HuH-7 (cell line): ENCODE measurements at places on chromosomes 3 and 15.

- DNase-seq: no peak
Observed at GRCh38 chr3:50410608-50411139, 51.4 kb upstream of the TMEM115 start.

GRCh38 chr15:67745073-67746006 lies 80.0 kb upstream of the SKOR1 start:
- DNase-seq: no peak

DNA sequence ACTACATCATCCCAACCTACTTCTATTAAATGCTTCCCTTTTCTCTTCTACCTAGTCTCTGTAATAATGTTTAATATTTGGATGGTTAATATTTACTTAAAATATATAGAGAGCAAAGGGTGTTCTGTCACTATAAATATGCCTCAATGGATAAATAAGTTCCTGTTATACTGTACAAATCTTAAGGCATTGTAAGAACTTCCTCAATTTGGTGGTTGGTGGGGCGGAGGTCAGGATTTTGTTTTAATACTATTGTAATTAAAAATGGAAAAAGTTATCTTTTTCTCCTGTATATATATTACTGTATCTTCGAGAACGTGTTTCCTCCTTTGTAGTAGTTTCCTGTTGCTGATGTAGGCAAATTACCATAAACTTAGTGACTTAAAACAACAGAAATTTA lies 41.5 kb downstream of the SPRED1 start:
- DNase-seq: no peak

- no peak for DNase-seq
Observed at GRCh38 chr3:187198490-187198889, 1.2 kb downstream of the RTP1 start.

- no peak for DNase-seq
Observed at GRCh38 chr3:127690106-127690505, 17.4 kb downstream of the ABTB1 start.

DNA sequence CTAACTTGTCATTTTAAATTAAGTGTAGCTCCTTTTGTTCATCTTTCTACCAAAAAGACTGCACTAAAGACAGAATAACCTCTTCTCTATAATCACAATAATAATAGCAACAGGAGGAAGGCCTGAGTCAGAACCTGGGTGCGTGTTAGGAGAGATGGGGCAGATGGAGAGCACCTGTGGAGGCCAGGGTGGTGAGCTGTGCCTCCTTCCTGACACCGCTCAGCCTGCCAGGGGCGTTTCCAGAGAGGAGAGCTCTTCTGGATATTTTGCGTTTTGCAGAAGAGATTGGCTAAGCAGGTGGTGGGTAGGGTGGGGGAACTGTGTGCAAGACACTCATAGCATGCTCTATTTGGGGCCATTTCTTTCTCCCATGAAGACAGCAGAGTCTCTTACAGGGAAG lies 83.5 kb downstream of the MEGF11 start:
- DNase-seq: no peak

GRCh38 chr15:34739346-34739745 lies 15.5 kb downstream of the GJD2 start:
- DNase-seq: no peak

- no peak for DNase-seq
Observed at GRCh38 chr3:171239757-171240503, 213.4 kb upstream of the SLC2A2 start.

GRCh38 chr15:63408524-63408923 lies 26.9 kb upstream of the CA12 start:
- DNase-seq: no peak

GRCh38 chr3:144491333-144491732 lies 519.7 kb downstream of the DIPK2A start:
- DNase-seq: no peak

GRCh38 chr3:144864646-144865045 lies 893.0 kb downstream of the DIPK2A start:
- DNase-seq: no peak

DNA sequence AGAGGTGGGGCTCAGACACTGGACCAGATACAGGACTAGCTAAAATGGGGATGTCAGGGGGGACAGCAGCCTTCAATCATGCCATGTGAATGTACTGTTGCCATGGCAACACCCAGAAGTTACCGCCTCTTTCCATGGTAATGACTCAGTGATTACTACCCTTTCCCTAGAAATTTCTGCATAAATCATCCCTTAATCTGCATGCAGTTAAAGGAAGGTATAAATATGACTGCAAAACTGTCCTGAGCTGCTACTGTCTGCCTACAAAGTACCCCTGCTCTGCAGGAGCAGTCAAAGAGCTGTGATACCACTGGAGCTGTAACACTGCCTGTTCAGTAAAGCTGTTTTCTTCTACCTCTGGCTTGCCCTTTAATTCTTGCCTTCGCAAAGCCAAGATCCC lies 168.2 kb downstream of the PEAK1 start:
- DNase-seq: no peak

GRCh38 chr3:126083138-126083445 lies 832 bp downstream of the SLC41A3 start:
- DNase-seq: no peak

- DNase-seq: no peak
Observed at GRCh38 chr3:73855813-73856212, 231.1 kb upstream of the PDZRN3 start.

GRCh38 chr3:140842984-140843649 lies 98.5 kb upstream of the SLC25A36 start:
- no peak for DNase-seq

DNA sequence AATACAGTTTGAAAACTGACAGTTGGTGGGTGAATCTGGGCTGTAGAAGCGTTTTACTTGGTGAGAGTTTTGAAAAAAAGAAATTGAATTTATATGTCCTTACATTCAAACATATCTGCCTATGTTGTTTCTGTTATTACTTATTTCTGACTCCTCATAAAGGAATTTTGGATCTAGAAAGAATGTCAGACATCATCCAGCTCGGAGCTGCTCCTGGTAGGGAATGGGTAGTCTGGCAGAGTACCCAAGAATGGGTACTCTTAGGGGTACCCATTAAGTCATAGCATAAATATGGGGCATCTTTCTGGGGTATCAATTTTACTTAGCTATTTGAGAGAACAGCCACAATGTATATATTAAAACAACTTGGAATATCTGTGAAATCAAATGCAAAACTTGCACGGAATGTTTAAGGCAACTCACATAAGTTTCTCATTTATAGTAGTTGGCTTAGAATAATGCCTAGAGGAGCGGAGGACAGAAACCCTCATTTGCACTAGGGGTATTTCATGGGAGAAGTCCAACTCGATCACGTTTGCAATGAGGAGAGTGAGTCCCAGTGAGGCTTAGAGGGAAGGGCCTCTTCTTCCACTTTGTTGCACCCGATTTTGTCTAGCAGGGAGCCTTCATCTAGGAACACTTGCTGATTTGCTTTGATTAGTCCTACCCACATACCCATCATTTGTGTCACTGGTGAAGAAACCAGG lies 2.4 kb upstream of the LARP6 start:
- DNase-seq: no peak

DNA sequence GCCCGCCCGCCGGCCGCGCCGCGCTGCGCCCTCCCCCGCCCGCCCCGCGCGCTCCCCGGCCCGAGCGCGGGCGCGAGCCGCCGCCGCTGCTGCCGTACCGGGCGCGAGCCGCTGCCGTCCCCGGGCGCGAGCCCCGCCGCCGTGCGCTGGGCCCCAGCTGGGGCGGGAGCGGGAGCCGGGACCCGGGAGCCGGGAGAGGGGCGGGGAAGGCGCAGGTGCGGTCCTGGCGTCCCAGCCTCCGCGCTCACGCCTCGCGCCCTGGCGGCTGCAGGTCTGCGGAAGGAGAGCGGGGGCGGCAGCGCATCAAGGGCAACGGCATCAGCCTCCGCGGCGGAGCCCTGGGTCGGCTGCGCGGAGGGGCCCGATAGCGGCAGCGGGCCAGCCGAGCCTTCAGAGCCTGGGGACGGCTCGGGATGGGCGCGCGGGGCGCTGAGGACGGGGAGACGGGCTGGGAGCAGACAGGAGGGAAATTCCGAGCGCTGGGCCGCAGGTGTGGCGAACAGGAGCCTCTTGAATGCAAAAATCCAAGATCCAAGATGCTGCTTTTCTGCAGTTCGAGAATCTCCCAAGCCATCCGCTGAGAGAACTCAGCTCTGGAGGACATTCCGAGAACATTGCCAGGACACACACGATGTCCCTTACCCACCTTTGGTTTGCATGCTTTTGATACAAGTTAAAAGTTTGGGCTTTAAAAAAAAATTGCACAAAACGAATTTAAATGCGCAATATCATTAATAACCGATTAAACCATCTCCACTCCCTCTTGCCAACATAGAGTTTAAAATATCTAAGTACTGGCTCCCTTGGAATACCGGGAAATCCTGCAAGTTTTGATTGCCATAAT lies 251.1 kb downstream of the TJP1 start:
- DNase-seq: peak; percentile 33

- no peak for DNase-seq
Observed at GRCh38 chr15:89903015-89903857, 9.4 kb upstream of the AP3S2 start.

DNA sequence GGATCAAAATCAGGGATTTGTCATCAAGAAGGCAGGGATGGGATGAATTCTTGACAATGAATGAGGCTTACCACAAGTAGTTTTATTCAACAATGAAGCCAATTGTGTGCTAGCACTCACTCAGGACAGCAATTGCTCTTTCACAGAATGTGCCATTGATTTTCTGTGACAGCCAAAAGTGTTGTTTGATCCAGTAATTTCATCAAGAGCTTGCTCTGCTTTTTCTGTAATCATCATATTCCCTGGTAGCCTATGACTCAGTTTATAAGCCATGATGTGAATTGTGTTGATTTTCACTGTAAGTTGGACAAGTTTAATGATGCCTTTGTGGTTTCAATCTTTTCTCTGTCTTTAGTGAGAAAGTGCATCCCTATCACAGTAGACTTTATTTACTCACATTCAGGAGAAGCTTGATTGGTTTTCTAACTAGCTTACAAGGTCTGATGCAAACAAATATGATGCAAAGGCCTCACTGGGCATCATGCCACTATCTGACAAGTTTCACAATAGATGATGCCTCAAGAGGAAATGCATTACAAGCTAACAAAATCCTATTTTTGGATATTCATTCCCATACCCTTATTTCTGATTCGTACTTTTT lies 13.6 kb upstream of the CSRNP1 start:
- no peak for DNase-seq

GRCh38 chr3:121992601-121993560 lies 29.2 kb downstream of the ILDR1 start:
- DNase-seq: no peak

GRCh38 chr3:196502775-196503195 lies 783 bp downstream of the RNF168 start:
- peak; percentile 43 for DNase-seq

DNA sequence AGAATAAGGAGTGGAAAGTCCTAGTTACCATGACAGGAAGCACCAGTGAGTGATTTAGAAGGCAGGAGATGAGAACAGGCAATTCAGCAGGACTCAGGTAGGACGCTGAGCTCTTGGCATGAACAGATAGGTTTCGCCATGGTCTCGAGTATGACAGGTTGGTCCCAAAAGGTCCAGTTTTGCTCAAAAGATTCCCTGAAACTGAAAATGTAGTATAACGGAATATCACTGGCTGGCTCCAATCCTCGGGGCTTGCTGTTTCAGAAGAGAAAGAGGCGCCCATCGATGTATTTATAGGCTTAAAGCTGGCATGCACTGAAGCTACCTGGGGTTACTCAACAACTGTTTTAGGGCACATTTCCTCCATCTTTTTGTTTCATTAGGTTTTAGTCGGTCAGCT lies 59.2 kb downstream of the SRGAP3 start:
- no peak for DNase-seq

GRCh38 chr3:128402998-128403397 lies 63.7 kb downstream of the DNAJB8 start:
- no peak for DNase-seq

GRCh38 chr3:196519718-196520082 lies 4.6 kb upstream of the SMCO1 start:
- DNase-seq: no peak

- no peak for DNase-seq
Observed at GRCh38 chr15:90892023-90892422, 7.7 kb downstream of the FES start.

DNA sequence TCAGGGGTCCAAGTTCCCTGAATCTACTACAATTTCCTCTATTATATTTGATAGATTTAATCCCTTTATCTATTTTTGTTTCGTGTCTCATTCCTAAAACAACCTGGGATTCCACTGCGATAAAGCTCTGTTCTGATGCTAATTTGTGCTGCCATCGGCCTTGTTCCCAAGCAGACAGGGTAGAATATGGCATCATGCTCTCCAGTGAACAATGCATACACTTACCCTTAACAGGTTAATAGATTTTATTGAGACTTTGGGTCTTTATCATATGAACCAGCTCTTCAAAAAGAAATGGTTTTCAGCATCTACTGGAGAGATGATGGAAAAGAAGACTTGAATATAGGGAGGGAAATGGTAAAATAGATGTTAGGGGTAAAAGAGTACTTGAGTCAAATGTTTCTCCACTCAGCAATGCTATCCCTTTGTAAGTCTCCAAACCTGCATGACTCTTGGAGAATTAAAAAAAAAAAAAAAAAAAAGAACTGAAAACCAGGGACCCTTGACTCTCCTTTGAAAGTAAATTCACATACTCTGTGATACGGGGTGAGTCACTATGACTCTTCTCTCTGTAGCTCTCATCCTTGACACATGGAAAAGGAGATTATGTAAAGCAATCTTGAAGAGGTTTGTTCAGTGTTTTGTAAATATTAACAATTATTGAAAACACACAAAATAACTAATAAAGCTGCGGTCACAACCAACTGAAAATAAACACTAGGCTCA lies 268.8 kb downstream of the ZBTB20 start:
- DNase-seq: no peak

DNA sequence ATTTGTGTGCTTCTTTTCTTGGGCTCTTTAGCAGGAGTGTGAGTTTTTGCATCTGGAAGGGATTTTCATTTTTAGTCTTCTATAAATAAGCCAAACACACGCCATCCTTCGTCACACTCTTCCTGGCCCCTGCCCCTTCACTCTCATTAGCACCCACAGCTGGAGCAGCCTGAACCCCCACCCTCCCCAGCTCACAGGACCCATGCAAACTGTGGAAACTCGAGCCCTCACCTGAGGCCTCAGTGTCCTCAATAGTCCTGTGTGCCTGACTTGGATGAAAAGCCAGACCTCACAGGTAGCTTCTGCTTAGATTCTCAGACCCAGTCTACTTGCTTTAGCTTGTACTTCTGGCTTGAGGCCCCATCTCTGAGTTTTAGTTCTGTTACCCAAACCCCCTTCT lies 167.9 kb downstream of the MTHFS start:
- DNase-seq: no peak

DNA sequence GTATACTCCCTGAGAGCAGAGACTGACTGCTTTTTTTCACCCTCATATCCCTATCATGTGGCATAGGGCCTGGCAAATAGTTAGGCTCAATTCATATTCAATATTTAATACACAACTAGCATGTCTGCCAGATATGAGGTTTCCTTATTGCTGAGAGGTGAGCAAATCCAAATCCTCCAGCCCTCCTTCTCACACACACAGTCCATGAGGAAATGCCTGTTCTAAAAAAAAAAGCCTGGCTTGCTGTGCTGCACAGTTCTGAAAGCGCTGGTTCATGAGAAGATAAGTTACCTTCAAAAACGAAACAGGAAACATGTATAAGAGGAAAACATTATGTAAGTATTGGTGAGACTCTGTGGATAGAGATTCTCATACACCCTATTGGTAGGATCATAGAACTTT lies 15.5 kb upstream of the ACAP2 start:
- no peak for DNase-seq
